ENCODE measurements at places on chromosomes 13 and 19.

DNA sequence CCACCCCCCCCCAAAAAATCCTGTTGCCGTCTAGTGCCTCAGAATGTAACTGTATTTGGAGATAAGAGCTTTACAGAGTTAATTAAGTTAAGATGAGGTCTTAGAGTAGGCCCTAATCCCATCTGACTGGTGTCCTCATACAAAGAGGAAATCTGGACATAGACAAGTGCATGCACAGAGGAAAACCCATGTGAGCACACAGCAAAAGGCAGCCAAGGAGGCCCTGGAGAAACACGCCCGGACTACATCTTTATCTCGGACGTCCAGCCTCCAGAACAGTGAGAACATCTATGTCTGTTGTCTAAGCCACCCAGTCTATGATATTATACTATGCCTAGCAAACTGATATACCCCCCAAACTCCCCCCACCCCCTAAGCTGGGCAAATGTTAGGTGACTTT is 193.8 kb downstream of the KATNAL1 start:
- DNase-seq = no peak

DNA sequence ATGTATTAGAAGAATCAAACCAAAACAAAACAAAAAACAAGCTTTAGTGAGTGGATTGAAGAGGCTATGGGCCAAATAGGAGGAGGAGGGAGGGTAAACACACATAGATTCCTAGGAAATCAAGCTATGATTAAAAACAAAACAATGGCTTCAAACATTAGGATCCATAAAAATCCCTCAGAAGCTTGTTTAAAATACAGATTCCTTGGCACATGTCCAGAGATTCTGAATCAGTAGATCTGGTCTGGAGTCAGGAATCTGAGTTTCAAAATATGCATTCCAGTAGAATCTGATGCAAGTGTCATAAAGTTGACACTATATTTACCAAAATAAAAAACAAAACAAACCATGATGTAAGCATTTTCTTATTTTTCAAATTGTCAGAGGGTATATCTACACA is 692.8 kb upstream of the SGCG start:
- no peak for DNase-seq

GRCh38 chr13:65592731-65593130 is 1637.4 kb downstream of the PCDH9 start:
- DNase-seq = no peak

- no peak for DNase-seq
Measured at GRCh38 chr13:112623051-112623711, 35.2 kb upstream of the TUBGCP3 start.

- no peak for DNase-seq
Measured at GRCh38 chr13:30739761-30740642, 4.7 kb downstream of the ALOX5AP start.

DNA sequence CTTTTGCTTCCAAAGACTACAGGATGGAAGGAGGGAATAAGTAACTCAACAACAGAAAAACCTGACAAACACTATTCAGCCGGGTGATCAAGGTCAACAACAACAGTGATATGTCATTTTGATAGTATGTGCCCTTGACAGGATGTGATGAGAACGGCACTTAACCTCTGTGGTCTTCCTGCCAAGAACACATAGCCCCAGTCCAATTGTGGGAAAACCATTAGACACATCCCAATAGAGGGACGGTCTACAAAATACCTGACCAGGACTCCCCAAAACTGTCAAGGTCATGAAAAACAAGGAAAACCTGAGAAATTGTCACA is 43.1 kb upstream of the AMER2 start:
- DNase-seq = no peak

GRCh38 chr13:111629016-111629415 is 308.6 kb downstream of the TEX29 start:
- DNase-seq = no peak

DNA sequence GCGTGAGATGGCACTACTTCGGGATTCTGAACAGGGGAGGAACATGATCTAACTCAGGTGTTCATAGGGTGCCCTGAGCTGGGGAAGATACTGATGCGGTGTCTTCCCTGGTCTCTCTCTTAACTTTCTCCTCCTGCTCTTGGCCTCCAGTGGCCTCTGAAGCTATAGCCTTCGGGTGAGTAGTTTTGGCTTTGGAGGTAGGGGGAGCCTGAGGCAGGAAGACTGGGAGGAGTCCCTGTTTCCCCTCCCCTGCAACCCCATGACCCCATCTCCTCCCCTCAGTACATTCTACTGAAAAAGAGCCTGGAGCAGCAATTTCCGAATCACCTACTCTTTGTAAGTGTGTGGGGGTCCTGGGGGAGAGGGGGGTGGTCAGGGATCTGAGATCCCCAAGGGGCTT is 3.5 kb downstream of the SELENOV start:
- no peak for DNase-seq

DNA sequence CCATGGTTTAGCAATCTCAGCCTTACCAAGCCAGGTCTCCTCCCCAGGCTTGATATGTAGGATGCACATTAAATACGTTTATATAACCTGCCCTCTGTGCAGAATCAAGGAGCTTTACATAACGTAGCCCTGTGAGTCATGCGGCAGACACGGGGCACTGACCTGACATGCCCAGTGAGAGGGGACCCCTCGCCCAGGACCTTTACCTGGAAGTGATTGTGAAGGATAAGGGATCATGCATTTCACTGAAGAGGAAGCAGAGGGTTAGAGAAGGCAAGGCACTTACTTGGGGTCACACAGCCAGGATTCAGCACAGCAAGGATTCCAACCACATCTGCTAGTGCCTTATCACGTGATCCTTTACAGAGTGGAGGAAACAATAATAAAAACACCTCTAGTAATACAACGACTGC is 18.9 kb upstream of the FOSB start:
- no peak for DNase-seq

DNA sequence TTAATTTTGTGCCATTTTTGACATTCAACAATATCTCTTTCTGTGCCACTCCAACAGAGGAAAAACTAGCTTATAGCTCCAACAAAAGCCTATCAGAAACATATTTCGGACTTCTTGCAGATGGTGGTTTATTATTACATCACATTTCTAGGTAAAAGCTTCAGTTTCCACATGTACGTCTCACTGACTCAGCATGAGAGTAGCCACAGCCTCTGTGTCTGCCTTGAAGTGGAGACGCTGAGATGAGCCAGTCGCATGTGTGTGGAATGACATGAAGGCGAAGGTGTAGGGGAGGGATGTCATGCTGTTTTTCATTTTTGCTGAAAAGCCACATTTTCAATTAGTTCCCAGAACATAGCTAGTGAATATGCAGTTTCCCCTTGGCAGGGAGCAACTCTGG is 598.6 kb downstream of the EFNB2 start:
- DNase-seq = no peak

DNA sequence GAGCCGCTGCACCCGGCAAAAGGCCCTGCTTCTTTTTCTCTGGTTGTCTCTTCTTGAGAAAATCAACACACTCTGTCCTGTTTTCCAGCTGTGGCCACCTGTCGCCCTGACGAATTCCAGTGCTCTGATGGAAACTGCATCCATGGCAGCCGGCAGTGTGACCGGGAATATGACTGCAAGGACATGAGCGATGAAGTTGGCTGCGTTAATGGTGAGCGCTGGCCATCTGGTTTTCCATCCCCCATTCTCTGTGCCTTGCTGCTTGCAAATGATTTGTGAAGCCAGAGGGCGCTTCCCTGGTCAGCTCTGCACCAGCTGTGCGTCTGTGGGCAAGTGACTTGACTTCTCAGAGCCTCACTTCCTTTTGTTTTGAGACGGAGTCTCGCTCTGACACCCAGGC is 17.2 kb downstream of the LDLR start:
- no peak for DNase-seq

DNA sequence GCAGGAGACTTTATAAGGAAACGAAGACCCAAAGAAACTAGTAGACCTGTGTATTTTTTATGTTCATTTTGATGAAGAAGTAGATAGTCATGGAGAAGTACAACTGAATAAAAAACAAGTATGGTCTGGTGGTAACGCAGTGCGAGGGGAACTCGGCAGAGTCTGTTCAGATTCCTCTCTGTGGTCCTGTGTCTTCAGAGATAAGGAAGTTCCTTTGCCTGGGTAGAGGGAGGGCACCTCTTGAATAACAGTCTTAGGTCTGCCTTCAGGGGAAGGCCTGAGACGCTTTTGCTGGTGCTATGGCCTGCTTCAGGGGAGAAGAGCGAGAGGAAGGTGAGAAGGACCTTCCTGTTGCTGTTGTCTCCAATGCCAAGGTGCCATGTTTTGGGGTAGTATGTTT is 25.9 kb upstream of the SLC46A3 start:
- DNase-seq = no peak

DNA sequence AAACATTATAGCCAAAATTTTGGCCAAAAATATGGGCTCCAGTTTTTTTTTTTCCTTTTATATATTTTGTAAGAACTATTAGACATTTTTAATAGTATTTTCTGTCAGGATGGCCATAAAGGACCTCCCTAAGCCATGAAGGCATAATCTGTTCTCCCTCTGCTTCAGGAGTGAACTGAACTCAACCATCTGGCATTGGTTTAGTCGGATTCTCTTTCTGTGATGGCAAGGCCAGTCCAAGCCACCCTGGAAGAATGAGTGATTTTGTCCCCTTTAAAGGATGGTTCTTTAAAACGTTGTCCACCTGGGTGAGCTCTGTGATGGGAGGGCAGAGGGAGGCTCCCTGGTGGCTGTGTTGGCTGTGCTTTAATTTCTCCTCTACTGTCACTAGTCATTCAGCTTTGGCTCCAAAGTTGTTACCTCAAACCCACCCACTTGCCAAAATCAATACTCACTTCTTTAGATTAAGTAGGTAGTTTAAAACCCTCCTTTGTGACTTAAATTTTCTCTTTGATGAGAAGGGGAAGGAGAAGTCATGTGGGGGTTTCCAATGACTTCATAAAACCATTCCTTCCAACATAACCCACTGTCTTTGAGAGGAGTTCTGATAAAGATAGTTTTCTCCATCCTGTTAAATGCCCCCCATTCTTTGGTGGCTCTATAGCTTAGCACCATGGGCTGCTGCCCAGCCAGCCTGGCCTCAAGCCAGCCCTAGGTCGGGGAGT is 4.4 kb downstream of the TNFRSF19 start:
- no peak for DNase-seq

- no peak for DNase-seq
Measured at GRCh38 chr13:112119192-112120030, 52.5 kb downstream of the SOX1 start.

DNA sequence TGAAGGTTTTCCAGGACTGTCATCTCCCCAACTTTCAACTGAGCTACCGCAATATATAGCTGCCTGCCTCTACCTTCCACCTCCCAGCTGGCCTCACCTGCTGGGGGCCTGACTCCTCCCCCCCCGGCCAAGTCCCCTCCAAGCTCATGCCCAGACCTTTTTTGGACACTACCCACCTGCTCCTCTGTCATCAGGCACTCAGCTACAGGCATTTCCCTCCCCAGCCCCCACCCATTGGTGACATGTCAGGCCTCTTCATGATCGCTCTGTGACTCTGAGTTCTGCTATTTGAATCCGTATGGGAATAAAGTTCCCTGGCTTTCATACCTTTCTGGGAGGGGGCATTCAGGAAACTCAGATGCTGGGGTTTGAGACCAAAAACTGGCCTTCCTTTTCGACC is 1.8 kb downstream of the PRKACA start:
- no peak for DNase-seq

DNA sequence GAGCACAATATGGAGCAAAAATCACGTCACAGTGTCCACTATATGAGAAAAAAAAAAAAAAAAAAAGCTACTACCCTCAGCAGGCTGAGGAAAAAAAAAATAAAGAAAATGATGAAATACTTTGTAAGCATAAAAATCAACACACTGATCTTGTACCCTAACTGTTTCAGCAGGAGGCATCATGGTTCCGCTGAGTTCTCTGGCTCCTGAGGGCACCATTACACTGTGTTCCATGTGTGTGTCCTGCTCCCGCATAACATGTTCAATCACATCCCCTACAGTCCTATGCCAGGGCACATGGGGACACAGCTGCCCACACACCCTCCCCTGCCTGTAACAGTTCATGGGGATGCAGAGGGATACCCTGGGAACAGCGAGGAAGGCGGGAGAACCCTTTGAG is 33.5 kb downstream of the DOCK9 start:
- no peak for DNase-seq

GRCh38 chr19:49224879-49225278 is 67.3 kb downstream of the TRPM4 start:
- DNase-seq = no peak

GRCh38 chr19:4371247-4372164 is 28.1 kb downstream of the MPND start:
- DNase-seq = no peak

DNA sequence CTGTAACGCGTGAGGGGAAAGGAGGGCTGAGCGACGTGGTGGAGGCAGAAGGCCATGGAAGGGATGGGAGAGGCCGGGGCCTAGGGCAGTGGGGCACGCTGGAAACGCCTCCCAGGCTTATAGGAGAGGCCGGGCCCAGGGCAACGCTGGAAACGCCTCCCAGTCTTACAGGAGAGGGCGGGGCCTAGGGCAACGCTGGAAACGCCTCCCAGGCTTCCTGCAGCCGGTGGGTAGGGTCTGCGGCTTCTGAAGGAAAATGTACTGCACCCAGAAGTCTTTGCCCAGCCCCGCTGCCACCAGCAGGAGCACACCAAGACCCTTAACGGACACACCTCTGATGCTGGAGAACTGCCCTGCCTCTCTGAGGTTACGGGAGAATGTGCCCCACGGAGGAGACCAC is 9.1 kb downstream of the CACTIN start:
- no peak for DNase-seq

DNA sequence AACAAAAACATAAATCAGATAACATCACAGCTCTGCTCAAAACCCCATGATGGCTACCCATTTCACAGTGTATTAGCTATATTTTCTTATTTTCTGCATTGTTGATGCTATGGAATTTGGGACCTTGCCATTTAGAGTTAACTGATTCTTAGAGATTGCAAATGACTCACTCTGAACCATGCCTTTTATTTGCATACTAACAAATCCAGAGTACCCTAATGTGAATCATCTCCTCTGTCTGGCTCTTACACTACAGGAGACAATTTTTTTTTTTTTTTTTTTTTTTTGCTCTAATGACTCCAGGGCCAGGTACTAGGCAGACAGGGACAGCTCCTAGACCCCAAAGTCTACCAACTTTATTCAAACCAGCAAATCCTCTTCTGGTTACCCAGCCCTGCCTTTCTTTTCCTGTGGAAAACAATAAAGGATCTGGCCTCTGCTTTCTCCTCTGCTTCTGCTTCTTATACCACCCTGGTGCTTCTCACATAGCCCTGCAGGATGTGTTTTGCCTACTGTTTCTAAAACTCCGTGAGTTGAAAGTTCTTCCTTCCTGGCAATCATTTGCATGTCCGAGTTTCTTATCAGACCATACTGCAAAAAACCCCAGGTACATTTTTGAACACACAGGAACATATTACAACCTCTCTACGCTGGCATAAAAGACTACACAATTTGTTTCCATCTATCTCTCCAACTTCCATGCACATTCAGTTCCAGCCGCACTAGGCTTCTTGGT is 10.6 kb upstream of the ZNF460 start:
- no peak for DNase-seq

DNA sequence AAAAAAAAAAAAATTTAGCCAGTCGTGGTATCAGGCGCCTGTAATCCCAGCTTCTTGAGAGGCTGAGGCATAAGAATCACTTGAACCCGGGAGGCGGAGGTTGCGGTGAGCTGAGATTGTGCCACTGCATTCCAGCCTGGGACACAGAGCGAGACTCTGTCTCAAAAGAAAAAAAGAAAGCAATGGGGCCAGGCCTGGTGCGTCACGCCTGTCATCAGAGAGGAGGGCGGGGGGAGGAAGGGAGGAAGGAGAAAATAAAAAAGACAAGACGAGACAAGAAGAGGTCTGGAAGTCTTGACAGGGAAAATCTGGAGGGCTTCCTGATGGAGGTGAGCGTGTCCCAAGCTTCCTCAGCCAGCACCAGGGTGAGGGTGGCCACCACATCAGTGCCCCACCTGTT is 54.9 kb upstream of the PTPRS start:
- no peak for DNase-seq

Measured in activated CD4-positive, CD25-positive, alpha-beta regulatory T cell treated with anti-CD3 and anti-CD28 coated beads, Interleukin-2, amount 50 U/mL, for 72 hours (primary cell).